ENCODE measurements at places on chromosomes 2 and 18.
A peak's percentile ranks its signal among the peaks of the same experiment; 100 is the strongest.

- DNase-seq = no peak
Measured at GRCh38 chr2:232562515-232563151, 12.1 kb downstream of the EIF4E2 start.

- no peak for DNase-seq
Measured at GRCh38 chr18:27120246-27120645, 64.9 kb downstream of the CHST9 start.

DNA sequence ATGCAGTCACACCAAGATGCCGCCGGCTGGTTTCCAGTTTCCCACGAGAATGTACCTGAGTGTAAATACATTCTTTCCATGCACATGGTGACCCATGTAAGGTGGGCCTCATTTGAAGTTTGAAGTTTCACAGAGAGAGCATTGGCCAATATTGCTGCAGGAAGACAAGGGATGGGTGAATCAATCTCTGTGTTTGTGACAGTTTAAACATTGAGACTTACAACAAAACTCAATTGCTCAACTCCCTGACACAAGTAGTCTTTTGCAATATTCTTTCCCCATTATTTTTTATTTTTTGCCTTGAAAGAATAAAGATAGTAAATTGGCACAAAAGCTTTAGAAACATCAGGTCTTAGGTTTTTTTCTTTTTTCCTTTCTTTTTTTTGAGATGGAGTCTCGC is 5.1 kb downstream of the SERPINB2 start:
- DNase-seq = no peak

- no peak for DNase-seq
Measured at GRCh38 chr2:77064324-77064723, 457.9 kb downstream of the LRRTM4 start.

DNA sequence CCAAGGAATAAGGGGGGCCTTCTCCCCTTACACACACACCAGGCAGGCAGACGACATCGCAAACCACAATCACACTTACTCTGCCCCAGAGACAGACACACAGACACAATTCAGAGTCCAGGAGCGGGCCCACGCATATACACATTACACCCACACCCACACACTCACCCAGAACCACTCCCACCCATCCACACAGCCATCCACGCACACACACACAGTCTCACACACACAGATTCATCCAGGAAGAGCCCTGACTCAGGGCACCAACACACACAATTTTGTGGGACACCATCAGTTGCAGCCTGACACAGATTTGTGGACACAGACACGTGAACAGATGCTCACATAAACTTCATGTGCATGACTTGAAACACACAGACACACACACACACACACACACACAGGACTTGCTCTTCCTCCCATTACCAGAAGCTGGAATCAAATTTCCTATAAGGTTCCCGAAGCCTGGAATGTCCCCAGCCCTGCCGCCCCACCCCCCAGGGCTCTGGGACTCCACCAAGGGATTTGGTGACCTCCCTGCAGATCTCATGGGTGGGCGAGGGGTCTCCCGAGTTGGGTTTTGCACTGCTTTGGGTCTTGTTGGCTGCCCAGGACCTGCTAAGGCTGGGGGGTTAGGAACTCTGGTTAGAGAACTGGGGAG is 23.5 kb downstream of the TNS1 start:
- DNase-seq = no peak

DNA sequence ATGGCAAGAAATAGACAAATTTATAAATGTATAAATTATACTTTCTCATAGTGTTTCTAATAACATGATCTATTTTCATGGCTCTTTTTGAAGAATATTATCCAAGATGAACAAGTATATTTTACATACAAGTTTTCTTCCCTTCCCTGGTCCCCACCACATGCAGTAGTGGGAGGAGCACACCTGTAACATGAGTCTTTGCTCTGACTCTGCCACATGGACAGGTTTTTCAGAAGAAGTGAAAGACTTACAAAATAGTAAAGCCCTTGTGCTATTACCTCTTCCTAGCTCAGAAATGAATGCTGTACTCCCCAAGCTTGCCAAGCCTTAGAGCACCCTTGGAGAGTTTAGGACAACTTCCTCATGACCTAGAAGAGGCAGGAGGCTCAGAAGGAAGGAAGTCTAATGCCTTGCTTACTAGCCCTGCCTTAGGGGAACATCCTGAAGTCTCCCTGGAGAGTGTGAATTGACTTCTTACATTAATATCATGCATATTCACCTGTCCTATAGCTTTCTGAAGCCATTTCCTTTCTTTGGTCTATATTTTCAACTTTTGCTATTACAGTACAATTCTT is 18.4 kb downstream of the MXD1 start:
- DNase-seq = no peak

DNA sequence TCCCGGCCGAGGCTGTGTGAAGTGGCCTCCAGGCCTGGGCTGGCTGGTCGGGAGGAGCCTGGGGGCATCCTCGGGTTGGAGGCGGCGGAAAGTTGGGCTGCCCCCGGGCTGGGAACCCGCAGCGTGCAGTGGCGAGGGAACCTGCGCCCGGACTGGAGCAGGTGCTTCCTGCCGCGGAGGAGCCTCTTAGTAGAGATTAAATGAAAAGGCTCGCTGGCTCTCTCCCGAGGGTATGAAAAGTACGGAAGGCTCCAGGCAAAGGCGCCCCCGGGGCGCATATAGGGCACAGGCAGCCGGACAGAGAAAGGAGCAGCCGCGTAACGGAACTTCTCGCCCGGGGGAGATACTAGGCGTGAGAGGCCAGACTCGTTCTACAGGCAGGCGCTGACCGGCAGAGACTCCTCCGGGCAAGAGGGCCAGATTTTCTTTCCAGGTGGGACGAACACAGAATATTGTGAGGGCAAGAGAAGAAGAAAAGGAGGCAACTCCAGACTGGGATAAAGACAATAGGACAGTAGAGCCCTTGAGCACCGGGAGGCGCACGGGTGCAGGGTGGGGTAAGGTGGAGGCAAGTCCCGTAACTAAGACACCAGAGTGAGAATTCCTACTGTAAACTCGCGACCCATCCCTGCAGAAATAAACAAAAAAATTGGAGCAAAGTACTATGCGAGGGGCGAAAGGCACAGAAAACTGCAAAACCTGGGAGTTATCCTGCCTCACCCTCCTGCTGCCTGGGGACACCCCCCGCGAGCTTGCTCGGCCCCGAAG is 816 bp downstream of the CDH2 start:
- DNase-seq = peak; percentile 67

- DNase-seq = no peak
Measured at GRCh38 chr2:2325516-2325915, 5.6 kb downstream of the MYT1L start.

DNA sequence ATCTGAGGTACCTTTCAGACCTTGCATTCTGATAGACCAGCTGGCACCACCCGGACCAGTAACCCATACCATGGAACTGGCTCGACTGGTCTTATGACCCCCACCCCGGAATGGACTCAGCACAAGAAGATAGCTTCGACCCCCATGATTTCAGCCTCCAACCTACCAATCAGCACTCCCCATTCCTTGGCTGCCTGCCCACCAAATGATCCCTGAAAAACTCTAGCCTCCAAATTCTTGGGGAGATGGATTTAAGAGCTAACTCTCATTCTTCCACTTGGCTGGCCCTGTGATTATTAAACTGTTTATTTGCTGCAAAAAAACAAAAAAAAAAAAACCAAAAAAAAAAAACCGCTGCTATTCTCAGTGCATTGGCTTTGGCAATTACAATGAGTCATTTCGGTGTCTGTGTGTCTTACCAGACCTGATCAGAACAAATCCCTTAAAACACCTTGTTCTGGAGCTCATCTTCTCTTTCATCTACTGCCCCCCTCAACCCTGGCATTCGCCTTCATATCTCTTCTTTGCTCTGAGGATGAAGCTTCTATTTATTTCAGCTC is 60.1 kb upstream of the KIF5C start:
- no peak for DNase-seq

GRCh38 chr2:36170805-36171204 is 184.8 kb upstream of the CRIM1 start:
- DNase-seq = no peak

DNA sequence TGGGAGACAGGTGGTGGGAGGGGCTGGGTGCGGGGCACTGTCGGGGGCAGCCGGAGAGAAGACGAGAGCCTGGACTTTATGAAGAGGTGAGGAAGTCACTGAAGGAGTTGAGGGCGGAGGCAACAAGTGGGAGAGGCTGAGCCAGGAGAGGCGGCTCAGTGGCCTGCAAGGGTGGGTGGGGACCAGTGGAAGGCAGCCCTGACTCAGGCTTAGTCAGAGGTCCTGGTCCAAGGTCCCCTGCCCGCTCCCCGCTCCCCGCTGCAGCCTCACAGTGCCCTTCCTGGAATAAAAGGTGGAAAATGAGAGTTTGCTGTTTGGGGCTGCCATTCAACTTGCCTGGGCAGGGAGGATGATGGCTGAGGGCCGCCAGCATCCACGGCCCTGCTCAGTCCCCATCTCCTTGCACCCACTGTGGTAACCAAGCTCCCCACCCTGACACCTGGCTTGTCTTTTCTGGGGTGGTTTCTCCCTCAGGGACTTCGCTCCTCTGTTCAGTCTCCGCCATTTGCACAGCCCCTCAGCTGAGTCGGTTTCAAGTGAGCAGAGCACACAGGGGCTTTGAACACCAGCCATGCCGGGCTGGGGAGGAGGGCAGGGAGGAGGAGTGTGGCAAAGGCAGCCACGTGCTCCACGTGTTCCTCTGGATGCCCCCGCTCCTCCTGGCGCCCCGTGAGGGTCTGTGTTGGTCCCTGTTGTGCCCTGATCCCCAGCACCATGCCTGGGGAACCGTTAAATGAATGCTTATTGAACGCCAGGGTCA is 13.7 kb upstream of the RALB start:
- no peak for DNase-seq

DNA sequence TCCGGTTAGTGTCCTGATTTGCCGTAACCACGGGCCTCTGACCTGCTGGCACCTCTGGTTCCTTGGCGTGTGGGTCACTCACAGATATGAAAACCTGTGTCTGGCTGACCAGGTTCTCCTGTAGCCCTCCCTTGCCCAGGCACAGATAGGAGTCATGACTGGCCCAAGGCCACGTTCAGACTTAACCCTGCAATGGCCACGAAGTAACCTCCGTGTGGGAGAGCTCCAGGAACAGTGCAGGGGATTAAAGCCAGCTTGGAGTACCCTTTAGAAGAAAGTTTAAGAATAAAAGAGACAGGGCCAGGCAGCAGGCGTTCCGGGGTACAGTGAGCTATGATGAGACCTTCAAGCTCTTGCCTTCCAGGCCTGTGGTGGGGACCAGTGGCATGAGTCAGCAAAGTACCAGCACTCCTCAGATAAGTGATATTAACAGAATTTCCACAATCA is 25.5 kb downstream of the CENPO start:
- DNase-seq = no peak

DNA sequence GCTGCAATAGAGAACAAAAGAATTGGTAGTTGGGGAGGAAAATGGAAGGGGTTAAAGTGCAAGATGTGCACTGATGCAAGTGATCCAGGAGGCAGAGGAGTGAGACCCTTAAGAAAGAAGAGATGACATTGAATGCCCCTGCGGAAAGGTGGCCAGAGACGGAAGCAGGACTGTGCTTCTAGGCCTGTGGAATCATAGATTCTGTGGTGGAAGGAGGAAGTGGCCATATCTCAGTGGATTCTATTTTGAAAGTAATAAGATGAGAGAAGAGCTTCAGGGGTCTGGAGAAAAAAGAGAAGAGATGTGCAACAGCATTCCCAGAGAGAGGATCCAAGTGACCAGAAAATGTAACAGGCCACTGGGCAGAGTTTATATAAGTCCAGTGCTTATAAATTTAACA is 18.6 kb upstream of the GYPC start:
- no peak for DNase-seq

- peak; percentile 59 for DNase-seq
Measured at GRCh38 chr2:20424300-20425290, 22.3 kb upstream of the RHOB start.

- DNase-seq = no peak
Measured at GRCh38 chr2:207395535-207396251, 134.1 kb upstream of the CREB1 start.

DNA sequence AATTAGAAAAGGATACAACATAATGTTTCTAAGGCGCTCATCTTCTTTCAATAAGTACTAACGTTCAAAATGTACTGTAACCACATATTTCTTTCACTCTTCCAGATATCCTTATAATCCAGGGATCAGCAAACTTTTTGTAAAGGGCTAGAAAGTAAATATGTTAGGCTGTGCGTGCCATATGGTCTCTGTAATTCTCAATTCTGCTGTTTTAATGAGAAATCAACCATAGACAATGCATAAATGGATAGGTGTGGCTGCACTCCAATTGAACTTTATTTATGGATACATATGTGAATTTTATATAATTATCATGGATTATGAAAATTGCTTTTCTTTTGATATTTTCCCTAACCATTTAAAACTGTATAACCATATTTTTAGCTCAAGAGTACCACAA is 459.4 kb downstream of the EPHA4 start:
- no peak for DNase-seq

- no peak for DNase-seq
Measured at GRCh38 chr2:164954954-164955701, at the start of gene SLC38A11. Gene SLC38A11 (minus strand): TSS chr2:164955525. CDS start chr2:164955247, 278 bp downstream.

DNA sequence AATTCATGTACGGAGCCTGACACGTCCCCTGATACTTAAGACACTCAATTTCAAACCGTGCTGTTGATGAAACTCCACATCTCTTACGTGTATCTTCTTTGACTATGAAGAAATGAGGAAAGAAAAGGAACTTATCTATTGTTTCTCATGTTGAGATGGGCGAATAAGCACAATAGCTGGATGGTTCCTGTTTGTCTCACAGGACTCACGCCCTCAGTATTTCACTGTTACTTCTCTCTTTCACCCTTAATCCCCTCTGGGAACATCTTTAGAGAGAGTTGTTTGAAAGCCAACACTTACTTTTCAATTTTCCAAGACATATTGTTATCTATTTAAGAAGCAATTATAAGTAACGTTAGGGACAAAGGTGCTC is 99.8 kb downstream of the COPS8 start:
- no peak for DNase-seq

DNA sequence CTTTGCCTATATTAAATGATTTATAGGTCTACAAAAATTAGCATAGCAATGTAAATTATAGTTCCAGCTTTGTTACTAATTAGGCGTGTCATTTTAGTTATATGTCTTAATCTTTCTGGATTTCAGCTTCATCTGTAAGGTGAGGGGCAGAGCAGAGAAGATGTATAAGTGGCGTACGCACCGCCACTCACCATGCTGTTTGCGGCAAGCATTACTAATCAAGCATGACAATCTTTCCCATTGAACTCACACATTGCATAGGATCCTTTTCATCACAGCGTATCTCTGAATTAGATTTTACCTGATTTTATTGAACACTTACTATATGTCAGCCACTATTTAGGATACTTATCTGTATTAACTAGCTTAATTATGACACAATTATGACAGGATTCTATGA is 183.6 kb upstream of the DLGAP1 start:
- DNase-seq = no peak

DNA sequence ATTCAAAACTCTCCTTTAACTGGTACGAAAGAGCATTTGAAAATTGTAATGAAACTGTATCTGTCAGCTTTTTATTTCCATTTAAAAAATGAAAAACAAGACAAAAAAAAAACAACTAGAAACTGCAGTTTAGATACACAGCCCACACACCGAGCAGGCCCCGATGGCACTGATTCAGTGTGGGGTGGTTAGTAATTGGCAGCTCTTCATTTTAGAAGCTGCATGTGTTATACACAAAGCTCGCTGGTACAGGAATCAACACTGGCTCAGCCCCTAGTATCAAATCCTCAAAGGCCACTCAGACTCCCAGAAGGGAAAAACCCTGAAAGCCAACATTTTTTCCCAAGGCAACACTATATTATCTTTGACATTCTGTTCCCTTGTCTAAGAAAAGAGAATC is 30.5 kb upstream of the RMDN2 start:
- DNase-seq = no peak

- no peak for DNase-seq
Measured at GRCh38 chr2:99865818-99866676, 276.3 kb downstream of the AFF3 start.

- no peak for DNase-seq
Measured at GRCh38 chr2:17643031-17643615, 102.6 kb downstream of the VSNL1 start.

Data from left forelimb (tissue), 1 donor.